ENCODE measurements at places on chromosomes 13 and 19.

DNA sequence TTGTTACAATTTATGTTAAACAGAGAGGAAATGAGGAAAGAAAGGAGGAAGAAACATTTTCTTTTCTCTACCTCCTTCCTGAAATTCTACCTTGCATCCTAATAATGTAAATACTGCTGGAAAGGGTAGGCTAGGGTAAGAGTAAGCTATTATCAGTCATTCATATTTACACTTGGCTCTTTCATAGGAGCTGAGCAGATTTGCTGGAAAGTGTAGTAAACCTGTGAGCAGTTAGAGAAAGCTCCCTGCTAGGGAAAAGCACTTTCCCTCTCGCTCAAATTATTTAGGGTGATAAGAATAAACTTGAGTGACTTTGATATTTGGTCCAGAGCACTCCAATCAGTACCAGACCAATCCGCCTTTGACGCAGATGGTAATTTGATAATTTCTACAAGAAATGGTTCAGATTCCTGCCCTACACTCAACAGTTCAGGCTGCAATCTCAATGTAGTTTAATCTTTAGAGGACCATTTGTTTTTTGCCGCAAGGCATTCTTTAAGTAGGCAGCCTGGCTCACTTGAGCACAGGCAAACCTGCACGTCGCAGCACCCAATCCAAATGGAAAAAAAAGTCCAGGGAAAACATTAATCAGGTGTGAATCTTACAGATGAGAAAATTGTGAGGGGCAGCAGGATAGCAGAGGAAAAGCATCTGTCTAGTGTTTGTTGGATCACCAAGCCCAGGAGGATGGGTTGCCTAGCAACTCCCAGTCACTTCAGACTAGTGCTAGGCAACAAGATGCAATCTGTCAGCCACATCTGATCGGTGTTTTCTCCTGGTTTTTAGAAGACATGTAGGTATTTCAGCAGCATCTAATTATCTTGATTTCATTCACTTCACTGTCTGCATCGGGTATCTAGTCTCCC lies 68.6 kb upstream of the KL start:
- DNase-seq, result no peak

GRCh38 chr13:80430561-80430960 lies 89.6 kb upstream of the SPRY2 start:
- no peak for DNase-seq

- DNase-seq, result no peak
Measured at GRCh38 chr13:106570299-106570852, 2.4 kb upstream of the ARGLU1 start.

DNA sequence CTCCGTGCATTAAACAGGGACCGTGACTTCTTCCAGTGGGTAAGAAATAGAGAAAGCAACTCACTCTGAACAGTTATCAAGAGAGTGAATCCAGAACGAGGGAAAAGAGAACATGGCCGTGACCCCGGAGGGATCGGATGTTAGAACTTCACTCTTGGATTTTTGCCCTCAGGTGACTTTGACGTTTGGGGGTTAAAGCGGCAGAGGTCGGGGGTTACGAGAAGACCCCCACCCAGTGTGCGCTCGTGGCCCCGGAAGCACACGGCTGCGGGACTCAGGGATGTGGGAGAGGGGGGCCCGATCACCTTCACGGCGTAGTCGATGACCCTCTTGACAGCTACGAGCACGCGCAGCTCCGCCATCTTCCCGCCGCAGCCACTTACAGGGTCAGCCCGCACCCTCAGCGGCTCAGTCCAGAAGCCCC lies at the start of gene ETFB:
TSS of gene ETFB (minus strand) at position 424 of the 424 bp plus-strand sequence. CDS start at position 362, 62 bp downstream.
- no peak for DNase-seq

DNA sequence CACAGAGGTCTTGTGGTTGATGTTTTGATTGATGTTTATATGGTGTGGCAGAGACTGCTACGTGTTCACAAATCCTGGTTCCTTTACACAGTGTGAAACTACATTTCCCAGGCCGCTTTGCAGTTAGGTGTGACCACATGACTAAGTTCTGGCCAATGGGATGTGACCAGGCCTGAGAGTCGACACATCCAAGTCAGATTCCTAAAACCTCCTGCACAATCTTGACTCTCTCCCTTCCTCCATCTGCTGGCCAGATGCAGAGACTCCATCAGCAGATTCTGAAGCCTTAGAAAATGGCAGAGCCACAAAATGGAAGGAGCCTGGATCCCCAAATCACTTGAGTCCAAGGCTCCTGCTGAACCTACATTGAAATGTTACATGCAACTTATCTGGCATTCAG lies 12.6 kb downstream of the CD37 start:
- peak; percentile 85 for DNase-seq

GRCh38 chr13:52925251-52925650 lies 76.8 kb upstream of the PCDH8 start:
- DNase-seq, result no peak

GRCh38 chr13:24995225-24995804 lies 100.6 kb upstream of the PABPC3 start:
- peak; percentile 77 for DNase-seq

- no peak for DNase-seq
Measured at GRCh38 chr13:35888981-35889380, 242.2 kb downstream of the DCLK1 start.

- DNase-seq, result no peak
Measured at GRCh38 chr19:4593409-4593851, 33.9 kb upstream of the SEMA6B start.

DNA sequence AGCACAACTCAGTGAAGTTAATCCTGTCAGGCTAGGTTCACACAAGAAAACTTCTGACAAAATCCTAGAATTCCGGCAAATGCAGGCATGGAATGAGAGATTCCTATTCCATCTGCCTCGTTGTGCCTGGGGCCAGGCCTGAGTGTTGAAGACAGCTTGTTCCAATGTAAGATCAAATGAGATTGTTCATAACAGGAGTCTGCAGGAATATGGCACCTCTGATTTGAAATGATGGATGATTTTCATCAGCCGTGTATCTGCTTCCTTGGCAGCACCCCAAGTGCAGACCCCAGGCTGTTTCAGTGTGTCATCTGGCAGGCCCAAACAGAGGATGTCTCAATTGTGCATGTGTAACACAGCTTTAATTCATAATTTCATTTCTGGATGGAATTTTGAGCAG lies 35.3 kb upstream of the SACS start:
- no peak for DNase-seq

DNA sequence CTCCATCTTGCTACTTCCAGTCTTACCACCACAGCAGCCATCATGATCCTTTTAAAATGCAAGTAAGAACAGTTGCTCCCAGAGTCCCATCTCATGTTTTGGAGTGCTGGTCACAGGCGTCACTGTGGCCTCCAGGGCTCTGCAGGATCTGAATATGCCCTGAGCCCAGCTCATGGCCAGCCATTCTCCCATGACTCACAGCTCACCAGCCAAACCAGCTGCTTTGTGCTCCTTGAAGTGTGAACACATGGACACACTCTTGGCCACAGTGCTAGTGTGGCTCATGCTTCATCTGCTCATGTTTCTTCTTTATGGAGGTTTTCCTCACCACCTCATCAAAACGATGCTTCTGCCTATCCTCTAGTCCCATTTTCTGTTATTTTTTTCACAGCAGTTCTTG lies 466.5 kb downstream of the UQCRFS1 start:
- no peak for DNase-seq

DNA sequence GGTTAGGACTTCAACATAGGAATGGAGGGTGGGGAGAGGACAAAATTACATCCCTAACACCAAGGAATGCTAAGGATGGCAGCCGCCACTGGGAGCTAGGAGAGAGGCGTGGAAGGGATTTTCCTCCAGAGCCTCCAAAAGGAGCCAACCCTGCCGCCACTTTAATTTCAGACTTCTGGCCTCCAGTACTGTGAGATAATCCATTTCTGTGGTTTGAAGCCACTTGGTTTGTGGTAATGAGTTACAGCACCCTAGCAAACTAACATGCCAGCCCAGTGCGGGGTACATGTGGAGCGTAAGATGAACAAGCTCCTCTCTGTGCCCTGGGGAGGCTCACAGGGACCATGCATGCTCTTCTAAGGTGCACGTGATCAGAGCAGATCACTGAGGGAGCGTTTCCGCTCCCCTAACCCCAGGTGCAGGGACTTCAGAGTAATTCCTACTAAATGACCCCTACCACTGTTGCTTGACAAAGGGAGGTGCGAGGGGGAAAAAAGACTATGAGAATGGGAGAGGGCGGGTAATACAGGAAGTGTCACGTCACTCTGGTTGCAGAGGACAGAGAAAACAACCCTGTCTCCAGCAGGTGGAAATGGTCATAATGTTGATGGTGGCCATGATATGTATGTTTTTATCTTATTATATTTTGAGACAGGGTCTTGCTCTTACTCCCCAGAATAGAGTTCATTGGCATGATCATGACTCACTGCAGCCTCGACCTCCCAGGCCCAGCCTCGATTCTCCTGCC lies 12.0 kb downstream of the FPR1 start:
- DNase-seq, result no peak

DNA sequence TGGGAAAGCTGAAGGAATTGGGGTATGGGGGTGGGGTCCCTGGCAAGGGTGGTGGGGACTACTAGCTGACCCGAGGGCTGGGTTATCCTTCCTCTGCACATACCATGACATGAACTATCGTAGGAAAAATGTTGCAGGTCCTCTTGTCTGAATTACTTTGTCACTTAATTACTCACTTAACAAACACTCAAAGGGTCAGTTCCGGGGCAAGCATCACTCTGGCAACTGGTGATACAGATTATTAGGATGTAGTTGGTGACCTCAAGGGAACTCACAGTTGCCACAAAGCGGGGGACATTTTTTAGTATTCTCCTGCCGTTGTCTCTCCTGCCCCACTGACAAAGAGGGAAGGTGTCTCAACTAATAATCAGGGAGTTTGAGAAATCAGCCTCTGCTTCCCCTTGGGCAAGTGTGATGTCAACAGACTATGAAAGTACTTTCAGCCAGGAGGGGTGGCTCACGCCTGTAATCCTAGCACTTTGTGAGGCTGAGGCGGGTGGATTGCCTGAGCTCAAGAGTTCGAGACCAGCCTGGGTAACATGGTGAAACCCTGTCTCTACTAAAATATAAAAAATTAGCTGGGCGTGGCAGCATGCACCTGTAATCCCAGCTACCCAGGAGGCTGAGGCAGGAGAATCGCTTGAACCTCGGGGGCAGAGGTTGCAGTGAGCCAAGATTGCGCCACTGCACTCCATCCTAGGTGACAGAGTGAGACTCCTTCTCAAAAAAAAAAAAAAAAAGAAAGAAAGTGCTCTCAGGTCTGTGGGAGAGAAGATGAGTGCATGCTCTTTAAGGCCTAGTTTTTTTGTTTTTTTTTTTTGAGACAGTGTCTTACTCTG lies 10.3 kb downstream of the DNAJB1 start:
- DNase-seq, result peak; percentile 30

- no peak for DNase-seq
Measured at GRCh38 chr19:39419003-39419402, 6.5 kb downstream of the PLEKHG2 start.

GRCh38 chr13:109154966-109155761 lies 525.8 kb downstream of the MYO16 start:
- peak; percentile 73 for DNase-seq

GRCh38 chr19:13398780-13399726 lies 107.2 kb downstream of the CACNA1A start:
- DNase-seq, result peak; percentile 91

- peak; percentile 87 for DNase-seq
Measured at GRCh38 chr19:43555185-43555770, 20.0 kb downstream of the XRCC1 start.

DNA sequence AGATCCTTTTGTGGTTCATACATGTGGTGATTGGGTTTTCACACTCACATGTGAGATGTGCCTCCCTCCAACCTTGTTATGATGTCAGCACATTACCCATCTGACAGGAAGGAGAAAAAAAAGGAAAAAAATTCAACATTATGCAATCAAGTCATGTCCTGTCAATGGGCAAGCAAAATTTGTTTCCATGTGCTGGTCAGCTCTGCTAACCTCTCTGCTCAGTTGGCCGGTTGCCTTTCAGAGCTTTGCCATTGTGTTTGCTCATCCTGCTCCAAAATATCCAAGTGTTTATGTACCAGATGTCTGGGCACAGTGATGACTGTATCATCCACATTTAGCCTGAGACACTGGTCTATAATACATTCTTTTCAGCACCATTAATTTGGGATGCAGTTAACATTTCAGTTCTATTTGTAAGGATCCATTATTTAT lies 27.0 kb upstream of the METTL21C start:
- peak; percentile 55 for DNase-seq

GRCh38 chr19:40889366-40889765 lies 7.3 kb upstream of the CYP2A7 start:
- DNase-seq, result no peak

- DNase-seq, result peak; percentile 91
Measured at GRCh38 chr13:110017379-110017778, 231.0 kb upstream of the IRS2 start.
